IMR-90 (cell line): ENCODE measurements at places on chromosomes 5 and 9.

GRCh38 chr5:130488252-130488651 lies 584.0 kb downstream of the CHSY3 start:
- DNase-seq = no peak

GRCh38 chr5:77379558-77380061 lies 112.5 kb downstream of the WDR41 start:
- no peak for DNase-seq

DNA sequence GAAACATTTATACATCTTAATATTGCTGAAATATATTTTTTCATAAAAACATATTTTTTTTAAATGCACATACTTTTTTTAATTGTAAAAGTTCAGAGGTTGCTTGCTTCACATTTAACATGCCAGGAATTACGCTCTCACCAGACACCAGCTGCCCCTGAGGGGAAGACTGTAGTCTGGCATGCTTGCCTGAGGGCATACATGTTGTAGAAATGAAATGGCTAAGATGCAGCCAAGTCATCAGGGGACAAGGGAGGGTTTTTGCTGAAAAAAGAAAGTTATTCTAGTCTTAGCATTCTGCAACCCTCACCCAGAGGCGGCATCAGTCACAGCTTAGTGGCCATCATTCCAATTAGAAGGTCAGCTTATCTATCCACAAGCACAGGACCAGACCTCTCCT lies 426.7 kb upstream of the FTMT start:
- DNase-seq = no peak

DNA sequence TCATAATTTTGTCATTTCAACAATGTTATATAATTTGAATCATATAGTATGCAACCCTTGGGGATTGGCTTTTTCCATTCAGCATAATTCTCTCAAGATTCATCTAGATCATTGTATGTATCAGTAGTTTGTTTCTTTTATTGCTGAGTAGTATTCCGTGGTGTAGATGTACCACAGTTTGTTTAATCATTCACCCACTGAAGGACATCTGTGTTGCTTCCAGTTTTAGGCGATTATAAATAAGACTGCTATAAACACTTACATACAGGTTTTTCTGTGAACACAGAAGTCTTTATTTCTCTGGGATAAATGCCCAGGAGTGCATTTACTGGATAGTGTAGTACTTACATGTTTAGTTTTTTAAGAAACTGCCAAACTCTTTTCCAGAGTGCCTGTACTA lies 374.1 kb downstream of the DEPDC1B start:
- no peak for DNase-seq
